ENCODE measurements at places on chromosomes 13 and 19.

DNA sequence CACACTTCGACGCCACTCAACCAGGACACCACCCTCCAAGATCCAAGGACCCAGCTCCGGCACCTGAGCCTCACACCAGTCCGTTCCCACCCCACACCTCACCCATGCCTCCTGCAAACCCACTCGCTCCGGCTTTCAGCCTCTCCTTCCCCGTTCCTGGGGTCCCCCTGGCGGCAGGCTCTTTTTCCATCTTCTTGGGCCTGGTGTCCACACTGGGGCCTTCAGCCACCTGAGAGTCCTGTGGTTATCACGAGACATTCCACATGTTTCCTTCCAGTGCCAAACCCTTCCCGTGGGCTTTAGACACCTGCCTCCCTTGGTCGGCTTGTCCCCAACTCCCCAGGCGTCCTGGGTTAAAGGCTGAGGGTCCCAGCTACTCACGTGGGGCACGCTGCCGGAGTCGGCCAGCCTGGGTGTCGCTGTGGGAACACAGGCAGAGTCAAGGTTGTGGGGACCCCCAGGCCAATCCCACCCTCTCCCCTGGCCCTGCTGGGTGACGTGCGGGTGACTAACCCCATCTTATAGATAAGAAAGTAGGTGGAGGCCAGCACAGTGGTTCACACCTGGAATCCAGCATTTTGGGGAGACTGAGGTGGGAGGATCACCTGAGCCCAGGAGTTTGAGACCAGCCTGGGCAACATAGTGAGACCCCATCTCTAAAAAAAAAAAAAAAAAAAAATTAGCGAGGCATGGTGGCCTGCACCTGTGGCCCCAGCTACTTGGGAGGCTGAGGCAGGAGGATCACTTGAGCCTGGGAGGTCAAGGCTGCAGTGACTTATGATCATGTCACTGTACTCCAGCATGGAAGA, 1.9 kb downstream of the JSRP1 start:
- no peak for DNase-seq

DNA sequence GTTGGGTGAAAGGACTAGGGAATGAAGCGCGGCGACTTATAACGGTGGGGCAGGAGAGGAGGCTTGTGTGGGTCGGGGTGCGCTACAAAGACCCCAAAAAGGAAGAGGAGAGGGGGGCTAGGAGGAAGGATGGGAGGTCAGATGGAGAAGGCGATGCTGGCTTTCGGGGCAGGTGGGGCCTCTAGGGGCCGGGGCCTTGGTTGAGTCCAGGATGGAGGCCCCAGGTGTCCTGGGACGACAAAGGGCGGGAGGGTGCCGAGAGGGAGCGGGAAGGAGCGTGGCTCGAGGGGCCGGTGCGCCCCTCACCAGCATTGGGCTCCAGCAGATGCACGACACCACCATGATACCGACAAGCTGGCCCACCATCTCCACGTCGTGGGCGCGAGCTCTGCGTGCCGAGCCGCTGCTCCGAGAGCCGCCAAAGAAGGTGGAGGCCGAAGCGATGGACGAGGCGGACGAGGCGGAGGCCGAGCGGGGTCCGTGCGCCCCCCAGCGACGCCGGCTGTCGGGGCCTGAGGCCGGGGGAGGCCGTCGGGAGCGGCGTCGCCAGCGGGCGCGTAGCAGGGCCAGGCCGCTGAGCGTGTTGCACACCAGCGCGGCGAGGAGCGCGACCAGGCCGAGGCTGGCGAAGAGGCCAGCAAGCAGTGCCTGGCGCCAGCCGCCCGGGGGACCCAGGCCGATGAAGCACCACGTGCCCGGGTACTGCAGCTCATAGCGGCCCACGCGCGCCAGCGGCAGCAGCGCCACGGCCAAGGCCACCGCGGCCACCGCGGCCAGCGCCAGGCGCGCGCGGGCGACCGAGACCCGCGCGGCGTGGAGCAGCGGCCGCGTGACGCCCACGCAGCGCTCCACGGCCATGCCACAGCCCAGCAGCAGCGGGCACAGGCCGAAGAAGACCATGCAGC, 1.8 kb downstream of the PTGER1 start:
- DNase-seq = no peak

DNA sequence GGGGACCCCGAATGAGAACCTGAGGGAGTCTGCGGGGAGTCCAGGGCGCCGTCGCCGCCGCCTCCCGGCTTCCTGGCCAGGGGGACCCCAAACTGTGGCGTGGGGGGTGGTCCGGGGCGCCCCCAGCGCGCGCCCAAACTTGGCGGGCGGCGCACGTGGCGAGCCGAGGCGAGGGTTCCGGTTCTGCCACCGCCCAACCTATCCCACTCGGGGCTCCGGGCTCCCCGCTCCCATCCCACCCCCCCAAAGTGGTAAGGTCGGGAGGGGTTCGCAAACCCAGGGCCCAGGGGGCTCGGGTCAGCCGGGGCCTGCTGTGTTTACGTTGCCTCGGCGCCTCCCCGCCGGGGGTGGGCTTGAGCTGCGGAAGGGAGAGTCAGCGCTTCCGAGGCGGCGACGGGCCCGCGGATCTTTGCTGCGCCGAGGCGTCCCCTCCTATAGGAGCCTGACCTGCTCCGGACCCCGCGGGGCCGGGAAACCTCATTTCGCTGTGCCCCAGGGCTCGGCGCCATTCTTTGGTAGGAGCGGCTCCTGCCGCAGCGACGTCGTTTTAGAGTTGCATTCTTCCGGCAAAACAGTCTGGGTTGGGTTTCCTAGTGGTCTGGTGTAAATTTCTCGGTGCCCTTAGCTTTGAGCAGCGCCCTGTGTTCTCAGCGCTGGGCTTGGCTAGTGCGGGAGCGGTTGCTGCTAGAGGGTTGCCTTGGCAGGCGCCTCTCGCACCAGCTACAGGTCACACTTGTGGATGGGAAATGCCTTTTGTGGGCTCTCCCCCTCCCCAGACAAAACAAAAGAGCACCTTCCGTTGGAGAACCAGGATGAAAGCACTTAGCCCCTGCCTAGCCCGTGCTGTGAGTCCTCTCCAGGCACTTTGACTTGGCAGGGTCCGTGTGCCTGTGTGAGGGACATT, 1.2 kb downstream of the DAZAP1 start:
- DNase-seq = no peak

GRCh38 chr13:100581504-100581903, 7.1 kb downstream of the GGACT start:
- no peak for DNase-seq

DNA sequence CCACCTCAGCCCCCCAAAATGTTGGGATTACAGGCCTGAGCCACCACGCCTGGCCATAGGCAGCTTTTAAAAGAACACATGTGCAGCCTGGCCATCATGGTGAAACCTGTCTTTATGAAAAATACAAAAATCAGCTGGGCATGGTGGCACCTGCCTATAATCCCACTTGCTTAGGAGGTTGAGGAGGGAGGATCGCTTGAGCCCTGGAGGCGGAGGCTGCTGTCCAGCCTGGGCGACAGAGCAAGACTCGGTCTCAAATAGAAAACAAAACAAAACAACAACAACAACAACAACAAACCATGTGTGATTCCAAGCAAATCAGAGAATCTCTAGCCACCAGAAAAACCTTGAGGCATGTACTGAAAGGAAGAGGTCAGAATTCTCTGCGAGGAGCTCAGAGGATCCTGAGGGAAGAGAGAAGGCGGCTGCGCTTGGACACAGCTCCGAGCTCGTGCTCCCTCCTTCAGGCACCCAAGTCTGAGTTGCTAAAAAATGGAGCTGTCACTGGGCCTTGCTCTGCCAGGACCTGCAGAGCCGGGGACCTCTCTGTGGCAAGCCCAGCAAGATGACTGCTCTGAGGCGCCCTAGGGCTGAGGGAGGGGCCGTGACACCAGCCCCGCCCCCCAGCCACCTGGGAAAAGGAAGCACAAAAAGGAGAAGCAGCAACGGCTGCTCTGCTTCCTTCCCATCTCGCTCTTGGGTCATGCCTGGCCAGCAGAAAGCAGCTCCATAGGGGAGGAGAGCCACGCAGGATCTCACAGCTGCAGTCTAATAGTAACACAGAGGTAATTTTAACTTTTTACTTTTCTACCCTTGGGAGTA, at the start of gene ARL11:
TSS of gene ARL11 (plus strand) at position 677 of the 822 bp plus-strand sequence. CDS start 1,941 bp downstream, outside the sequence.
- no peak for DNase-seq

- DNase-seq = no peak
These were observed 20.2 kb downstream of the AP1M1 start for GRCh38 chr19:16217716-16218451.

GRCh38 chr13:113465300-113465699, 12.0 kb upstream of the ADPRHL1 start:
- DNase-seq = no peak

DNA sequence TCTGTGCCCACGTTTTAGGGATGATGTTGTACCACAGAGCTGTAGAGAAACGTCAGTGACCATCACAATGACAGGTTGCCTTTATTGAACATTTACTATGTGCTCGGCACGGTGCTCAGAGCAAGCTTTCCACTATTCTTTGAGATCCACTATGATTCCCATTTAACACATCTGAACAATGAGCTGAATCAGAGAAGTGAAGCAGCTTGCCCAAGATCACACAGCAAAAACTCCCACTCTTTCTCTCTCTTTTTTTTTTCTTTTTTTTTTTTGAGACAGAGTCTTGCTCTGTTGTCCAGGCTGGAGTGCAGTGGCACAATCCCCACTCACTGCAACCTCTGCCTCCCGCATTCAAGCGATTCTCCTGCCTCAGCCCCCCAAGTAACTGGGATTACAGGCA, 8.1 kb upstream of the TNFSF9 start:
- no peak for DNase-seq

- no peak for DNase-seq
These were observed 31.2 kb downstream of the KEAP1 start for GRCh38 chr19:10471909-10472308.

GRCh38 chr13:94974015-94974951, 261.9 kb upstream of the SOX21 start:
- no peak for DNase-seq

GRCh38 chr13:101018720-101019119, 344.1 kb upstream of the TMTC4 start:
- no peak for DNase-seq

GRCh38 chr13:50627111-50627510, 216.4 kb downstream of the DLEU7 start:
- DNase-seq = no peak

- DNase-seq = no peak
These were observed 66.5 kb downstream of the DGKH start for GRCh38 chr13:42114912-42115311.

DNA sequence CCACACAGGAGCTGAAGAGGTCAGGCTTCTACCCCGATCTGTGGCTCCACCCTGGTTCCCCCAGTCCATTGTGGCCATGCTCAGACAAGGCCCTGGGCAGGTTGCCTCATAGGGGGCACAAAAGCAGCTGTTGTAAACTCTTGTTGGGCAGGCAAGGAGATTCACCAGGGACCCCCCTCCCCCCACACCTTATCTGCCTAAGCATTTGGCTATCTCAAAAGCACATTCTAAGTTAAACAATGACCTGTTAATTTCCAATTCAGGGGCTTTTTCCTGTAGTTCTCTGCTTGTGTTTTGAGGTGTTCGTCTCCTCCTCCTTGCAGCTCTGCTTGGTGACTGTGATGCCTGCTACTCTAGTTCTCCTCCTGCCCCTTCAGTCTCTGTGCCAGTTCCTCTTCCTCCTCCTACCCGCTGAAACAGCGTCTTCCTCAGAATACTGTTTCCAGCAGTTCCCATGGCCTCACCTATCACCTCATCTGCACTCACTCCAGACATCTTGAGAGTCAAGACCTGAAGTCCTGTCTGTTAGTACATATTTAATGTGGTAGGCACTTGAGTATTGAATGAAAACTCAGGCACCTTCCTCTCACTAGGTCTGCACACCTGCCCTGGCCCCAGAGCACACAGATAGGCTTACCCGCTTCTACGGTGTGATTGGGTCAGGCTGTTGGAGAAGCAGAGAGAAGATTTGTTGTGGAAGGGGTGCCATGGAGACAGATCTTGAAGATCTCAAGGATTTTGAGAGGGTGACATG, 31.7 kb downstream of the SPATA13 start:
- DNase-seq = no peak

DNA sequence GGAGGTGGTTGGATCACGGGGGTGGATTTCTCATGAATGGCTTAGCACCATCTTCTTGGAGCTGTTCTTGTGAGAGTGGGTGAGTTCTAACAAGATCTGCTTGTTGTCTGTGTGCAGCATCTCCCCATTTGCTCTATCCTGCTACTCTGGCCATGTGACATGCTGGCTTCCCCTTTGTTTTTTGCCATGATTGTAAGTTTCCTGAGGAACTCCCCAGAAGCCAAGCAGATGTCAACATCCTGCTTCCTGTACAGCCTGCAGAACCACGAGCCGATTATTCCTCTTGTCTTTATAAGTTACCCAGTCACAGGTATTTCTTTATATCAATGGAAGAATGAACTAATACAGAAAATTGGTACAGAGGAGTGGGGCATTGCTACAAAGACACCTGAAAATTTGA, 2.3 kb upstream of the SIGLEC12 start:
- DNase-seq = no peak

GRCh38 chr19:39379865-39380396, 11.0 kb downstream of the PAF1 start:
- DNase-seq = no peak
